Chondrocyte (in vitro differentiated cells): ENCODE measurements at places on chromosomes 12 and 14.
A peak's percentile ranks its signal among the peaks of the same experiment; 100 is the strongest.

GRCh38 chr14:59026081-59026480 is 162.4 kb upstream of the DAAM1 start:
- no peak for DNase-seq

DNA sequence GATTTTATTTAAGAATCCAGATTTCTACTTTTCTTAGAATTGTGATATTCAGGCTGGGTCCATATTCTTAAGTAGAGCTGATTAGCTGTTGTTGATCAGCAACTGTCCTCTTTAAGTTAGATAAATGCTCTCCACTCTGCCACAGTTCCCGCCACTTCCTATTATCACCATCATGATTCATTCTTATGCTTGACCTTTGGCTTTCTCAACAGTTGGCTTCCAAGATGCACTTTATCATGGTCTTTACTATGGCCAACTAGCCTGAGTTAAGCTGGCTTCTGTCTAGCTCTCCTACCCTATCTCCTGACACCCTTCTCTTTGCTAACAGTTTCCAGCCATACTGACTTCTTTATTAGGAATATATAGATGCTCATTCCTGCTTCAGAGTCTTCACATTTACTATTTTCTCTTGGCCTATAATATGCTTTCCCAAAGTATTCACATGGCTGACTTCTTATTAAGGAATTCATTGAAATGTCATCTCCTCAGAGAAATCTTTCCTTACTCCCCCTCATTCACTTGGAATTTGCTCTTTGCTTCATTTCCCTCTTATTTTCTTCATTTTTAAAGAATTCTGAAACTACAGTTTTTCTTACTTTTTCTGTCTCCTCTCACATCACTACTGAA is 149.0 kb upstream of the IGF1 start:
- DNase-seq, result no peak

- DNase-seq, result no peak
These were observed 217.6 kb upstream of the MYL2 start for GRCh38 chr12:111138016-111138415.

DNA sequence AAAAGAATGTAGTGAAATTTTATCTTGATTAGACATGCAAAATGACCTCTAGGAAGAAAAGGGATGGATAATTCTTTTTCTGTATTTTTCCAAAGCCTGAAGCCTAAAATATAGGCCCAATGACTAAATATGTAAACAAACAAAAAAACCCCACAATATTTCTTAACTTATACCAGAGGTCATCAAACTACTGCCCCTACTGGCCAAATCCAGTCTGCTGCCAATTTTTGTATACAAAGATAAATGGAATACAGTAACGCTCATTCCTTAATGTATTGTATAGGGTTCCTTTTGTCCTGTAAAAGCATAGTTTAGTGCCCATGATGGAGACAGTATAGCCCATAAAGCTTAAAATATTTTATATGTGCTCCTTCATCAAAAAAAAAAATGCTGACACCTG is 145.7 kb upstream of the ALG10 start:
- DNase-seq, result no peak

DNA sequence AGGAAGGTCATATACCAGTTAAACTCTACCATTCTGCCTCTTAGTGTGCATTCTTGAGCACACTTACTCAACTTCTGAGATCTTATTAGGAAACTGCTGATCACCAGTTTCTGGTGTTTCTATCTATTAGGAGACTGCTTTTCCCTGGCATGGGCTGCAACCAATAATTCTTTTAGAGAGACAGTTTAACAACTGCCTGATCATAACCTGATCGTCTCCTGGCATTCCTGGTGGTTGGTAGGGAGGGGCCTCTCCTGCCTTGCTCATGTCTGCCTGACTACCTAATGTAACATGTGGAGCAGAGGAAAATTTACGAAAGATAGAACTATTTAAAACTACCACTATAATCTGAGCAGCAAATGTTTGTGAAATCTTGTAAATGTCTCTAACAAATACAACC is 75.3 kb upstream of the MGAT4C start:
- no peak for DNase-seq

GRCh38 chr14:34833549-34834523 is 41.3 kb downstream of the BAZ1A start:
- no peak for DNase-seq

DNA sequence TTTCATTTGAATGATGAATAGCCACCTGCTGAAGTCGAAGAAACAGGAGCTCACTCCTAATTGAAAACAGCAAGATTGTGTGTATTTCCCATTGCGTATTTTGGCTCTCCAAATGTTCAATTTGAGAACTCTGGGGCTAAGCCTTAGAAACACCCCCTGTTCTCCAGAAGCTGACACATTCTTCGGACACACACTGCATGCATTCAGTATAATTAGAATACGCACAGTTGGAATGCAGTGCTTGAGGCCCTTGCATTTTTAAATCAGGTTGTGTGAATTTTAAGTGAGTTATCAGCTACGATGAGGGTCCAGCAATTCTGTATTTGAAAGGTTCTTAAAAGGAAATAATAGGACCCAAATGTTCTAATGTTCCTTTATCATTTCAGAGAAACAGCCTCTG is 103.8 kb downstream of the PRKD1 start:
- DNase-seq, result no peak

GRCh38 chr14:90605430-90605829 is 208.6 kb downstream of the CALM1 start:
- DNase-seq, result no peak

- no peak for DNase-seq
These were observed 47.9 kb downstream of the RPH3A start for GRCh38 chr12:112839386-112839972.

GRCh38 chr12:125861299-125862281 is 796.4 kb downstream of the AACS start:
- peak; percentile 79 for DNase-seq

GRCh38 chr12:30286345-30286926 is 409.2 kb downstream of the IPO8 start:
- DNase-seq, result no peak

DNA sequence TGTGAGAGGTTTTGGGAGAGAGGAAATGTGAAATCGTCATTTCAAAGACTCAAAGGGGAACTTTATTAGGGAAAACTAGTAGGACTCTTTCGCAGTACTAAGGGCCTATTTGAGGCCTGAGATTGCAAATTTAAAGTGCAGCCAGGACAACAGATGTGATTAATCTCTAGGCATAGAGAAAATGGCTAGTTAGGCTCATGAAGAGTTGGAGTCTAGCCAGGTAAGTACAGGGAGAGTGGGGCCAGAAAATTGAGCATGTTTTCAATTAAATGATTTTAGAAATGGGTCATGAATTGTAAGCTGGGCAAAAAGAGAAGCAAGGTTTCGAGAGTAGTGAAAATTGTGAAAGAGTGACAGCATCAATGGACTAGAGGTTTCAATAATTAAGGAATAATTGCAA is 91.9 kb upstream of the LMNTD1 start:
- no peak for DNase-seq

GRCh38 chr14:95293449-95293848 is 26.3 kb downstream of the CLMN start:
- DNase-seq, result no peak

- no peak for DNase-seq
These were observed 9.5 kb downstream of the CATSPERB start for GRCh38 chr14:91722386-91722785.

DNA sequence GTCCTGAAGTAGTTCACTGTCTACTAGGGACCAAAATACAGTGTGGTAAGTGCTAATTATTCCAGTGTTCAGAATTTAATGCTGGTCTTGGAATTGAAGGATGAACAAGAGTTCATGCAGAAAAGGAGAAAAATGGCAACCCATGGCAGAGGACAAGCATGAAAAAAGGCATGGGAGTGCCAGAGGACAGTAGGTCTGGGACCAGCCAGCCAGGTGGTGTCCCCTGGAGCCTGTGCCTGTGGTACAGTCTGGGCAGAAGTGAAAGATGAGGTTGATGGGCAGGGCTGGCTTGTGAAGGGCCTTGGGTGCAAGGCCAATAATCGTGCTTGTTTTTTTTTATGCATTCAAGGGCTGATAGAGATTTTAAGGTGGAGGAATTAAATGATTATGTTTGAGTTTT is 21.0 kb downstream of the C12orf75 start:
- DNase-seq, result no peak

GRCh38 chr12:70607107-70607506 is 30.1 kb downstream of the PTPRB start:
- no peak for DNase-seq
